ENCODE measurements at places on chromosomes 13 and 19.

GRCh38 chr19:46488551-46488950 lies 7.1 kb downstream of the PNMA8B start:
- no peak for DNase-seq

- DNase-seq = no peak
Observed at GRCh38 chr19:45049073-45049736, 10.4 kb downstream of the CLASRP start.

GRCh38 chr19:1850809-1851653 lies 2.7 kb upstream of the REXO1 start:
- DNase-seq = no peak

GRCh38 chr19:19372656-19373416 lies 32.6 kb upstream of the GATAD2A start:
- DNase-seq = peak; percentile 32

- no peak for DNase-seq
Observed at GRCh38 chr13:74039154-74039553, 95.0 kb downstream of the KLF12 start.

- DNase-seq = no peak
Observed at GRCh38 chr13:20090349-20090748, 70.5 kb downstream of the GJA3 start.

GRCh38 chr13:91133941-91134802 lies 213.3 kb upstream of the MIR17HG start:
- peak; percentile 74 for DNase-seq

DNA sequence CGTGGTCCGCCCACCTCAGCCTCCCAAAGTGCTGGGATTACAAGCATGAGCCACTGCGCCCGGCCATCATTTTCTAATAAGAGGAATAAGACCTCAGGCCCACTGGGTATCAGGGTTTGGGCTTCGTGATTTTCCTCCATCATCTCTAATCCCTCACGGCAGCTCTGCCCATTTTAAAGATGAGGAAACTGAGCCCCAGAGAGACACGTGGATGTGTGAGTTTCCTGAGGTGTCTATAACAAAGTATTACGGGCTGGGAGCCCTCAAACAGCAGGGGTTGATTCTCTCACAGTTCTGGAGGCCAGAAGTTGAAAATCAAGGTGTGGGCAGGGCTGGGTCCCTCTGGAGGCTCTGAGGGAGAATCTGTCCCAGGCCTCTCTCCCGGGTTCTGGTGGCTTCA lies 33.7 kb downstream of the MYO9B start:
- DNase-seq = no peak

DNA sequence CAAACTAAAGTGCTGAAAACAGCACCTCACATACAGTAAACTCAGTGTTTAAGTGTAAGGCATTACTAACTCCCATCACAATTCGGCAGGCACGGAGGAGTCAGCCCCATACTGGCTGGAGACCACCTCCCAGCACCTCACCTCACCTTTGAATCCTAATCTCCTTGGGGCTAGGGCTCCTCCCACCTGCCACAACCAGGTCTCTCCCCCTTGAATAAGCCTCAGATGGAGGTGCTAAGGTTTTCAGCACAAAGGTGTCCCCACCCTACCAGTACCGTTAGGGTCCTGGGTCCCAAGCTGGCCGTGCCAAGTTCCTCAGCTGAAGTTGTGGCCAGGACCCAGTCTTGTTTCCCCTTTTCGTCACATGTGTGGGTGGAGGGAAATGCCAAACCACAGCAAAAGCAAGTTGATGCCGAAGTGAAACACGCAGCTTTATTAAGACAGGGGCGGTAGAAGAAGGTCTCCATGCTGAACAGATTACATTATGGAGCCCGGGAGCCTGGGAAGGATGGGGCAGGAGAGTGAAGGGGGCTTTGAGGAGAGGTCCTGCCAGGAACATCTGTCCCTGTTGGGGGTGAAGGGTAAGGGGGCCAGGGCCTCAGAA lies at the start of gene IGFLR1:
Gene IGFLR1, minus strand, starts transcription at position 332 of the 604 bp plus-strand sequence. CDS start 1,272 bp downstream, outside the sequence.
- peak; percentile 22 for DNase-seq

GRCh38 chr13:106610486-106610885 lies 42.5 kb upstream of the ARGLU1 start:
- DNase-seq = no peak

DNA sequence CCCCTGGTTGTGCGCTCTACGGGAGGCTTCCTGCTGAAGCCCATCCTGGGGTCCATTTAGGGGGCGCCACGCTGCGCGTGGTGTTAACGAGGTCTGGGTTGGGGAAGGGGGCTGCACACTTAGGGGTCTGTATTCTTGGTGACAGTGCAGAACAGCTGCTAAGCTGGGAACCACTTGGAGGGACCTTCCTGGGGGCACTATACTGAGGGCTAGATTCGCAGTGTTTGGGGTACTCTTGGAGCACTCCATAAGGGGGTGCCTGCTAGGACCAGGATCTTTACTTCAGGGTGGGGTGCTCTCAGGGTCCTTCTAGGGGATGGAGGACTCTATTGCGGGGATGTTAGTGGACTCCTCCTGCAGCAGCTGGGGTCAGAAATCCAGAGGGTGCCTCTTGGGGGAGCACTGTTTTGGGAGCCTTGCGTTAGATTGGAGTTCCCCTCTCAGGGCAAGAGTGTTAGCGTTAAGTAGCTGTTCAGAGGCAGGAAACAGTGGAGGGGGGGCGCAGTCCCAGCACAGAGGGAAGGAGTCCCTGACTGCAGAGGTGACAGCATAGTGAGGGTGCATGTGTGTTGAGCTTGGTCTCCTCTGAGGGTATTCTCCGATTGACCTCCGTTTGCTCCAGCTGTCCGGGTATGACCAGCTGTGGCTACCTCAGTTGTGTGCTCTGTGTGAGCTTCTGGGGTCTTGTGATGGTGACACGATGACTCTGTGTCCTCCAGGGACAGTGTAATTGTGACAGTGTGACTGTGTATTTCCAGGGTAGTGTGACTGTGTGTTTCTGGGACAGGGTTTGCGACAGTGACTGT lies 1.1 kb downstream of the PDE4A start:
- DNase-seq = no peak

- DNase-seq = no peak
Observed at GRCh38 chr13:26950546-26950945, 190.0 kb upstream of the GPR12 start.

DNA sequence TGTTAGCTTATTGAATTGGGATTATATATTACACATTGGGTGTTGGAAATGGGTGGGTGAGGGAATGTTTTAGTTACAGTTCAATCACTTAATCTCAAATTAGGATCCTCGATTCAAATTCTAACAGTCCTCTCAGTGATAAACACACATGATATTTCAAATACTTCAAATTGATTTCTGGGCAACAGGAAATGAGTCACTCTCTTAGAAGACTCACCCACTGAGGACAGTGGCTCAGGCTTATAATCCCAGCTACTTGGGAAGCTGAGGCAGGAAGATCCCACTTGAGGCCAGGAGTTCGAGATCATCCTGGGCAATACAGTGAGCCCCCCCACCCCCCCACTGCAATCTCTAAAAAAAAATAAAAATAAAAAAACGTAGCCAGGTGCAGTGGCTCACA lies 435.3 kb downstream of the KLF12 start:
- DNase-seq = no peak

DNA sequence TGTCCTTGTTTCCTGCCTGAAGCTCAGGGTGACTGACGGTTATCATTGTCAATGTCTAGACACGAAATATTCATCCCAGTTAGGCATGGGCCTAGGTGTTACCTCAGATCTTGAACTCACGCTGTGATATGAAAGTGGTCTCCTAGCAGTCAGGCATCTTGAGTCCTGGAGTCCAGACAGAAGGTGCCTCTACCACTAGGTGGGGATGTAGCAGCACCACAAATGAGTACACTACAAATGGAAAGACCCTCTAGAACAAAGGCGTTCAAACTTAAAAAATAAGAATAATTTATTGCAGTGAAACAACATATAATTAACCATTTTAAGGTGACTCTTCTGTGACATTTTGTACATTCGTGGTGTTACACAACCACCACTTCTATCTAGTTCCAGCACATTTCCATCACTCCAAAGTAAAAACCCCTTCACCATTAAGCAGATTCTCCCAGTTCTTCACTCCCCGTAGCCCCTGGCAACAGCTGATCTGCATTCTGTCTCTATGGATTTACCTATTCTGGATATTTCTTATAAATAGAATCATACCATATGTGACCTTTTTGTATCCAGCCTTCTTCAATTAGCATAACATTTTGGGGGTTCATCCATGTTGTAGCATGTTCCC lies 11.9 kb upstream of the FRY start:
- DNase-seq = peak; percentile 46

GRCh38 chr19:46056536-46056935 lies 15.7 kb upstream of the IGFL4 start:
- DNase-seq = no peak

- no peak for DNase-seq
Observed at GRCh38 chr19:54551293-54551692, 22.3 kb upstream of the LILRA2 start.

DNA sequence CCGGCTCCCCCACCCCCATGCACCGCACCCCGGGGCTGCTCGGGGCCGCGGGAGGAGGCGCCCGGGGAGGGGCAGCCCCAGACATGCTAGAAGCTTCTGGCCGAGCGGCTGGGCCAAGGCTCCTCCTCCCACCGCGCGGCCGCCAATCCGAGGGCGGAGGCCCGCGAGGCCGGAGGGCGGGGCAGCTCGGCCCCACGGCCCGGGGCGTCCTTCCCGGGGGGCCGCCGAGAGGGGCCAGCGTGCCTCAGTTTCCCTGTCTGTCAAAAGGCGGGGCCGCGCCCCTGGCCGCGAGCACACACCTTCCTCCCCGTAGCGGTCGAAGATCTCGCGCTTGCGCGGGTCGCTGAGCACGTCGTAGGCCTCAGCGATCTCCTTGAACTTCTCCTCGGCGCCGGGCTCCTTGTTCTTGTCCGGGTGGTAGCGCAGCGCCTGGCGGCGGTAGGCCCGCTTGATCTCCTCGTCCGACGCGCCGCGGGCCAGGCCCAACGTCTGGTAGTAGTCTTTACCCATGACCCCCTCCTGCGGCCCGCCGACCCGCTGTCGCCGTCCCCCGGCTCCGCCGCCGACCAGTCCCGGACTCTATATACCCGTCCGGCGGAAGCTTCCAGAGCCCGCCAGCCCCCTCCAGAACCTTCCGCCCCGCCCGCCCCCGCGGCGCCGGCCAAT lies at the start of gene DNAJB1:
Gene DNAJB1, minus strand, starts transcription at position 558 of the 666 bp plus-strand sequence. Its CDS starts 48 bp downstream, at position 510.
- DNase-seq = peak; percentile 88

GRCh38 chr19:55676383-55676782 lies 1.4 kb downstream of the EPN1 start:
- no peak for DNase-seq

- no peak for DNase-seq
Observed at GRCh38 chr13:60043262-60043661, 120.5 kb downstream of the DIAPH3 start.

DNA sequence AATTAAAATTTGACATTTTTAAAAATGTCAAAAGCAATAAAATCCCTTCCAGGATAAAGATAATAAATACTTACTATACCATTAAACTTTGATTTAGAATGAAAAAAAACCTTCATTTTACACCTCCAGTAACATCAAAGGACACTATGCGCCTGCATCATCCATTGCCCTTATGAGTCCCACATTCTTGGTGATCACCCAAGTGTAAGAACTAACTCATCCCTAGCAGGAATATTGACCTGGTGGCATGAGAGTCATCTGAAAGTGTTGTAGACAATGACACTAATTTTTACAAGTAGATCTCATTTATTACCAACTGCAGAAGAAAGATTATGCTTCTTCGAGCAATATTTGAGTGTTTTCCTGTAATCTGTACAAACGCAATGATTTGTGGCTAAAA lies 1128.9 kb downstream of the EFNB2 start:
- DNase-seq = no peak

- DNase-seq = no peak
Observed at GRCh38 chr13:24071423-24072075, 89.0 kb upstream of the SPATA13 start.

GRCh38 chr19:11238041-11238440 lies 1.4 kb upstream of the ANGPTL8 start:
- no peak for DNase-seq

- no peak for DNase-seq
Observed at GRCh38 chr19:10037367-10037766, 24.1 kb downstream of the RDH8 start.

DNA sequence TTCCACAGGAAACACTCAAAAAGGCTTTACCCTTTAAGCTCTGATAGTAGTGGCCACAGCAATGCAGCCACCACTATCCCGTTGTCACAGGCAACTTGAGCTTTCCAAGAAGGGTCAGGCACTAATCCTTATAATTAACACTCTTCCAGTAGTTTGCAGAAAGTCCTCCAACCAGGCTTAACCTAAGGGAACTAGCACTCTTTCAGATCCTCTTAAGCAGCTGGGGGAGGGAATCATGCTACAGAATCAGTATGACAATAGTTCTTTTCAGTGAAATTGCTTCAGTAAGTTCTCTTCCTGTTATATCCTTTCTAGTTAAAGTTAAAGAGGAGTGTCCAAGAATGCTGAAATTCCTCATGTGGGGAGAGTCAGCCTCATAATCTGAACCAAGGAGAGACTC lies 82.2 kb downstream of the TNFSF11 start:
- DNase-seq = no peak

Data from midbrain (tissue), 1 donor.